Frontal cortex (tissue), 4 donors: ENCODE measurements at places on chromosomes 6 and 20. TPM values are rescaled to one million over a fixed set of nuclear protein-coding genes. Genes with fewer than 3 reads are reported as not detected.

Gene COL9A1
- 3.3 TPM for total RNA-seq

Gene EYS
- 2.0 TPM for total RNA-seq

Gene GCNT2
- total RNA-seq: 19.2 TPM

Gene NHSL1
- 71.3 TPM for total RNA-seq

Gene MEI4
- total RNA-seq: 0.82 TPM

- peak; percentile 38 for DNase-seq
Observed at GRCh38 chr6:1778686-1779235, 169.0 kb downstream of the FOXC1 start.

GRCh38 chr6:144297511-144298100 is 12.5 kb downstream of the UTRN start:
- DNase-seq: no peak

GRCh38 chr6:143515061-143515760 is 3.7 kb upstream of the FUCA2 start:
- DNase-seq: no peak

DNA sequence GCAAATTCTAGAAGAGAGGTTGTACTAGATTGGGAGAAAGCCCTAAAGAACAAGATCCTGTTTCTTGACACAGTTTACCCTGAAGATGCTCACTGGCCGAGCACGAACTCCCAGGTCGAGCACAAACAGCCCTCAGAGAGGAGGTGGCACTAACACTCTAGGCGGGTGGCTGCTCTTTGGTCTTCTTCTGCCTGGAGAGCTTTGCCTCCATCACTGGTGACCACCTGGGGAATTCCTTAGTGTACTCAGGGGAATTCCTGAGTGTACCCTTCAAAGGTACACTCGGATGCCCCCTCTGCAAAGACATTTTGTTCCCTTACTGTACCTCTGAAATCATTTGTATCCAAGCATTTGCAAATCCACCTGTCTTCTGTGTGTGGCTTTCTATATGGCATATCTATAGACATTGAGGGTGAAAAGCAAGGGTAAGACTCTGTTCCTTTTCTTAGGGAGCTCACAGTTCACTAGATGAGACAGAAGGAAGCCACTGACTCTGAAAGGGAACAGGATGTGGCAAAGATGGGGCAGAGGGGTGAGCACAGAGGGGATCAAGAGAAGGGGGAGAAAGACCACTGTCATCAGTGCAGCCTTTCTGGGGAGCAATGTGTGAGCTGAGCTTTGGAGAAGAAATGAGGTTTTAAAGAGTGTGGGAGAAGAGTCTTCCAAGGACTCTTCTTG is 169.8 kb upstream of the PROKR2 start:
- no peak for DNase-seq

GRCh38 chr6:102813489-102814275 is 1420.2 kb downstream of the GRIK2 start:
- no peak for DNase-seq

GRCh38 chr6:137414599-137414998 is 79.6 kb downstream of the OLIG3 start:
- no peak for DNase-seq

DNA sequence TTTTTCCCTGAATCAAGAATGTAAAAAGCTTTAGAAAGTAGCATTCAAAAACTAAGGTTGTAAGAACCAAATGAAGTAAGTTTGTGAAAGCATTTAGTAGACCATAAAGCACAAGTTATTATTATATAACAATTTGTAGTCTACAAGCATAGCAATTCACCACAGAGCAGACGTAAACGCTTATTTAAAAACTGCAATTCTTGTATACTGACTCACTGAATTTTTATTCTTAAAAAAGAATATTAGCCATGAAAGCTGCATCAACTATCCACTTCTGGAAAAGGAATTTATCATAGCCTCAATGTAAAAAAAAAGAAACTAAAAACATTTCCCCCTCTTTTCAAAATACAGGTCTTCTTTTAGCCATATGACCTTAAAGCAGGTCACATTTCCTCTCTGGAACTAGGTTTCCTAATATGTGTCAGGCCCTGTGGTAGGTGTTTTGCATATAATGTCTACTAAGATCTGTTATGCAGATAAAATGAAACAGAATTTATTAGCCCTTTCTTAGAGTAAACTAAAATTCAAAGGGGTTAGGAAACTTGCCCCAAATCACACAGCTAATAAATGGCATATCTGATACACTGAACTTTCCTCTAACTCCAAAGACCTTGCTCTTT is 2.1 kb downstream of the MAP3K7 start:
- no peak for DNase-seq

GRCh38 chr20:3678856-3679720 is 2.7 kb downstream of the ADAM33 start:
- DNase-seq: no peak

DNA sequence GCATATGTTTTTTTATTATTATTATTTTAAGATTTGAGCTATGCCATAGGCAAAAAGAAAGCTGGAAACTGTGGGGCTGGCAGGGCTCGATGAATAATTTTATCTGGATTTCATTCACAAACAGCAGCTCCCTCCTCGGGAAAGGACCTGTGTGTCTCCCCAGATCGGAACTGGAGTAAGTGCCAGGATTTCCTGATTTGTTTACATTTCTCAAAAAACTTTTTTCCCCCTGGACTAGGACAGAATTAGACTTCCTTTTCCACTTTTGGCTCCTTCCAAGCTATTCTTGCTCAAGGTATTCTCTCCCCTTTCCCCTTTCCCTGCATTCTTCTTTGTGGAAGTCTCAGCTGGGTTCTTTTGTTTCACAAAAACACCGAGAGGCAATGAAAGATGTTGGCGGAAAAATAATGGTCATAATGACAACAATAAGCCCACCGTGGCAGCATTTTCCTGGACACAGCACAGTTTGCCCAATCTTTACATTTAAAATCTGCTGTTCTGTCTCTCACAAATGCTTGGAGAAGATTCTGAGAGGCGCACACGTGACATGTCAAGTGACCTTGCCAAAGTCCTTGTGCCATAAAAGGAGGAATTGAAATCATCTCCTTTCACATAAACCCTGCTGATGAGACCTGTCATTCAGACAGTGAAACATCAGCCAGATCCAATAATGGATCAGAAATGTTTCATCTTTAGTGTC is 85.8 kb upstream of the PREP start:
- no peak for DNase-seq

DNA sequence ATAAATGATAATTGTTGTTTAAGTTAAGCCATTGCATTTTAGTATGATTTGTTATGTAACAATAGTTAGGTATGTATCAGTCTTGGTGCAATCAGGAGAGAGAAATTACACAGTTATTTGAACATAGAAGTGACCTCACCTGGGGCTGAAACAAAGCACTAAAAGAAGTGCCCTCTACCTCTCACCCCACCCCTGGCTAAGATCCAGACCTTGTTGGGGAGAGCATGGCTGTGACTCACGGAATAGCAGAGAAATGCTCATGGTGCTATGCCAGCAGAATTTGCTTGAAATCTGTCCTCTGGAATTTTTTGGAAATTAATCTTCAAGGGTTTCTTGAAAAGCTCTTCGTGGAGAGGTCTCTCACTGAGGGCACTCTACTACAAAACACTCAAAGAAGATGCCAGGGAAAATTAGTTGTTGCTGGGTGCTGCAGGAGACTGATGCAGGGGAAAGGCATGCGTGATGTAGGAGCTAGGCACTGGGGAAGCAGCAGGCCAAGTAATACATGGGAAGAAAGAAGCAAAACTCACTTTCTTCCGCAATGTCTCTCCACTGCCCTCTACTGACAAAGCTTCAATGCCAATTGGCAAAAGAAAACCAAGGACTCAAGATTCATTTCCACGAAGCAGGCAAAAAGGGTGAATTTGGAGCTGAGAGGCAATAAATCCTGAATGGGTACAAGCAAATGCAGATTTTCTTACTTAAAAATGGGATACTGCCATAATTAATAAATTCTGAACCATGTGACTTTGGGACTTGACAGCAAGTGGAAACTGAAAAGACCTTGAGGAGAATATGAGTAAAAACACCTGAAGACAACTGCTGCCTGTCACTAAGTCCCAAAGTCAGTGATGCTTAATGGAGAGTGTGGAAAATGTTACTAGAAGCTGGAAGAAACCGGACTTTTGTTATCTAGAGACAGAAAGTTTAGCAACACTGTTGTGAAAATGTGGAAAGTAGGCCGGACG is 136.3 kb upstream of the ZNF184 start:
- no peak for DNase-seq

DNA sequence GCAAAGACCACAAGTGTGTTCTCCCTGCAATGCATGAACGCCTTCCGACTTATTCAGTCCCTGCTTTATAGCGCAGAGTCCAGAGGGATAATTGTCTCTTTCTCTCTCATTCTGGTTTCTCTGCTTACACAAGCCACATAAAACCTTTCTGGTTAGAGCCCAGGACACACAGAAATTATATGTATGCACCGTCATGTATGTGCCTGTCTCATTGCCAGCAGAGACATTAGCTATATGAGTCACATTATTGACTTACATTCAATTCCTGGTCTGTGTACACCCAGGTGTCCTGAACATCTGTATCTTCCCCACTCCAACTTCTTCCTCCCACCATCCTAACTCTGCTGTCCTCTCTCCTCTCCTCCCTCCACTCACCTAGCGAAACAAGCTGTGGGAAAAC is 44.0 kb downstream of the LRFN2 start:
- DNase-seq: no peak

GRCh38 chr20:9137001-9137400 is 68.1 kb downstream of the PLCB4 start:
- DNase-seq: no peak

GRCh38 chr6:143146186-143146851 is 85.6 kb downstream of the AIG1 start:
- DNase-seq: no peak

DNA sequence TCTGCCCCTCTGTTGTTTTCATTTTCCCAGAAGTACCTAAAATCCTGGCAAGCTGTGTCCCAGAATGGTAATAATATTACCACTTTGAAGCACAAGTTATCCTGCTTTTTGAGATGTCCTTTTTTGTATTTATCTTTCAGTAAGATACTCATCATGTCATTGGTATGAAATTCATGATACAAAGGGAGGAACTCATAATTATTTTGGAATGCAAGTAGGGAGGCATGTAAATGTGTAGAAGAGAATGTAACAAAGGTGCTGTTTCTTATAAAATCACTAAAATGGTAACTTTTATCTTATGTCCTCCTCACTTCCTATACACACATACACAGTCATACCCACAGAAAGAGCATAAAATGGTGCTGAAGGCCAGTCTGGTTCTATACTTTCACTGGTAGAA is 109.9 kb downstream of the CD2AP start:
- no peak for DNase-seq

DNA sequence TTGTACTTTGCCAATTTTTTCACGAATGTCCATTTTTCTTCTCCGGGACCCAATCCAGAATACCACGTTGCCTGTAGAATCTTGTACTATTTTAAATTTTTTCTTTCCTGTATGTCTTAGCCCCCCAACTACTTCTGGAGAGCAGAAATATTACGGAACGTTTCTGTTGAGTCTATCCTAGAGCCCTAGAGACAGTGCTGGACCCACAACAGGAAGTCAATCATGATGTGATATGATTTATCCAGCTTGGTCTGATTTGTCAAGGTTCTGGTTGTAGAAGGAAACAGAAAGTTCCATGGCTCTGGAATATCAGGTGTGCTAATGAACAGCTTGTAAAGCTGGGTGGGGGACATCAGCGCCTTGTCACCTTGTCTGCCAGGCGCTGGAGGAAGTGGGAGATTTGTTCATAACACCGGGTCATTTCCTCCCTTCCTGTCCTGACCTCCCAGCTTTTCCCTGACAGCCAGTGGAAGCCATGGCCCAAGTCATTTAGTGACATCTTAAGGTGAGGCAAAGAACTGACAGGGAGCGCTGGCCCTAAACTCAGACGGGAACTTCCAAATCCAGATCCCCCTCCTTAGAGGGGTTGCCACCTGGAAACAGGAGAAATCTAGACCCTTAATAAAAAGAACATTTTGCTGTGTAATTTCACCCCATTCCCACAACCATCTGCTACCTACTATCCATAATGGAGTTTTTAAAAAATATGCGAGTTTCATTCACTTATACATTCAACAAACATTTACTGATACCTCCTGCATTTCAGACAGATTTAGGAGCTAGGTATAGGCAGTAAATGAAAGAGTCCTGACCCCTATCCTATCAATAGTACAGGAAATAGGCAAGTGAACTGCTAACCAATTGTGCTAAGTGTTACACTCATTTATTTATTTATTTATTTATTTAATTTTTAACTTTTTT is 130.5 kb downstream of the ZFP64 start:
- DNase-seq: no peak

DNA sequence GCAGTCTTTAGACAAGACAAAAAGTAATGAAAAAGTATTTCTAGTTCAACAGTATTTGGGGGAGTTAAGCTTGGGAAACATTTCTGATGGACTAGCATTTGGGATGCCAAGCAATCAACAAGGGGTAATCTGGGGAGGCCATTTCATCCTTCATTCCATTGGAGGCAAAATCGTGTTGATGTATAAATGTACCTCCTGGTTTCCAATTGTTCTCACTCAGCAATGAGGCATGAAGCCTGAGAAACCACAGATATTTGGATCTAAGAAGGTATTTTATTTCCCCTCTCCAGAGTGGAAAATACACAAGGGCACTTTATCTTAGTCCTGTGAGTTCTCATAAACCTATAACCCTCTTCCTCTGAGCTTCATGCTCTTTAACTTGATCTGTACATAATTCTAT is 68.2 kb downstream of the TBX18 start:
- no peak for DNase-seq

DNA sequence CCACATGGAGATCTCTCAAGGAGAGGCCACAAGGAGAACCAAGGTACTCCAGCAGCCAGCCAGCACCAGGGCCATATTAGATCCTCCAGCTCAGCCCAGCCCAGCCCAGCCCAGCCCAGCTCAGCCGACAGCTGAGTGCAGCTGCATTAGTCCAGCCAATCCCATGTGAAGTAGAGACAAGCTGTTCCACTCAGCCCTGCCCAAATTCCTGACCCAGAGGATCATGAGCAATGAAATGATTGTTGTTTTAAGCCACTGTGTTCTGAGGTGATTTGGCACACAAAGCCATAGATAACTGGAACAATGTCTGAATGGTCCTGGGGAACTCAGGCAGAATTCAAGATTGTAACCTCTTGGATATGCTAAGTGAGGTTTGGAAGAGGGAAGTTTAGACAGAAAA is 59.5 kb upstream of the BMP2 start:
- DNase-seq: no peak

DNA sequence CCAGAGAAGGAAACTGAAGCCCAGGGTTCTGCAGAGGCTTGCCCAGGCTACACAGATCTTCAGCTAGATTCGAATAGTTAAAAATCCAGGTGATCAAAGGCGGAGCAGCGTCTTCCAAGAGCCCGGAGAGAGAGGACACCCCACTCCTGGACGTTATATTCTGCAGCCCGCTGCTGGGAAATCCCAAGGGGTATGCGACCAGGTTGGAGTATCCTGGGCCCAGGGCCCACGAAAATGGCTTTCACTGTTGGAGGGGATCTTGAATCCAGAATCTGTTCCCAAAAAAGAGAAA is 44.9 kb upstream of the HLA-E start:
- DNase-seq: no peak

GRCh38 chr6:5095236-5095635 is 10.1 kb downstream of the PPP1R3G start:
- DNase-seq: no peak

DNA sequence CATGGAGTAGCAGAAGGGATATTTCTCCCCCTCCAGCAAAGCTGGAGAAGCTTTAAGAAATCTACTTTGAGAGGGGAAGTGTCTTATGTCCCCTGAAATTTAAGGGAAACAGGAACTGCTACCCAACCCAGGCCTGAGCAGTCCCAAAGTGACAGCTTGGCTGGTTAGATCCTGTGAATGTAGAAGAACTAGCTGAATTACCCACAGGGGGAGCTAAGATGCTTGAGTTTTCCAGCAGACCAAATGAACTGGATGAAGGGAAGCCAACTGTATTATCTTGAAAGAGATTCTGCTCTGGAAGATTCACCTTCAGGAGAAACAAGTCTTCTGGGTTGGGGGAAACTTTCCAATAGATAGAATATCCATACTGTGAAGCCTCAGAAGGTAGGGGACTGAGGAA is 303.3 kb upstream of the MMS22L start:
- no peak for DNase-seq
